Immature natural killer cell (primary cell): ENCODE measurements at places on chromosomes 4 and X. TPM values are rescaled to one million over a fixed set of nuclear protein-coding genes. Genes with fewer than 3 reads are reported as not detected.

- DNase-seq: no peak
These were observed 49.7 kb upstream of the GAB1 start for GRCh38 chr4:143286701-143287571.

Gene TCEAL7
- not detected for polyA plus RNA-seq

Gene L1CAM
- not detected for polyA plus RNA-seq

Gene SPATA4
- not detected for polyA plus RNA-seq

Gene CT55
- not detected for polyA plus RNA-seq

GRCh38 chr4:31375936-31376335 is 655.8 kb downstream of the PCDH7 start:
- DNase-seq: no peak

GRCh38 chr4:99100876-99101275 is 12.3 kb upstream of the ADH5 start:
- no peak for DNase-seq

- no peak for DNase-seq
These were observed 6.6 kb upstream of the CPLX1 start for GRCh38 chr4:832536-832935.

Gene CCKAR
- not detected for polyA plus RNA-seq

DNA sequence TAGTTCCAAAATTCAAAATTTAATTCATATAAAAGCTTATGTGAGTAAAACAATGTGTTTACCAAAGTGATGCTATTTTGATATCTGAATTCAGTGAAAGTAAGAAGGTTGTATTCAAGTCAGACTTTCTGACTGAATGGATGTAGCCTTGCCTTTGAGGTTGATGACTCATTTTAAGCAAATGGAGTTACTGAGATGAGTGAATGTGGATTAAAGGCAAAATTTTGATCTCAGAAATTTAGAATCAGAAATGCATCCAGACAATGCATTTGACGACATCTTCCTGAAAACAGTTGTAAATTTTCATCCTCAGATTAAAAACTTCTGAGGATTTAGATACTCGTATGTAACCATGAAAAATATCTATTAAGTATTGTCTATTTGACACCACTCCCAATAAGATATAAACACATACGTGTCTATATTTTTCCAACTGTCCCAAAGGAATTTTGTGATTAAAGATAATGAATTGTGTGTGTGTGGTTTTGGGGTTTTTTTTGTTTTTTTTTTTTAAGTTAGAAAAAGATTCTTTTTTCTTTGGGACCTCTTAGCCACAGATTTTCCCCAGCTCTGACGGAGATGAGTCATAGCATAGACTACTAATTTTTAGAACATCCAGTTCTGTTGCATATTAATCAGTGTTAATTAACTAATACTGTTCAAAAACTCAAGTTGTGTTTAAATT is 34.4 kb downstream of the NFKB1 start:
- no peak for DNase-seq

- no peak for DNase-seq
These were observed 1314.7 kb downstream of the FSTL5 start for GRCh38 chr4:160848901-160849760.

GRCh38 chrX:136115904-136116297 is 31.4 kb upstream of the FHL1 start:
- DNase-seq: no peak

GRCh38 chr4:6085028-6085690 is 66.9 kb upstream of the C4orf50 start:
- DNase-seq: no peak

DNA sequence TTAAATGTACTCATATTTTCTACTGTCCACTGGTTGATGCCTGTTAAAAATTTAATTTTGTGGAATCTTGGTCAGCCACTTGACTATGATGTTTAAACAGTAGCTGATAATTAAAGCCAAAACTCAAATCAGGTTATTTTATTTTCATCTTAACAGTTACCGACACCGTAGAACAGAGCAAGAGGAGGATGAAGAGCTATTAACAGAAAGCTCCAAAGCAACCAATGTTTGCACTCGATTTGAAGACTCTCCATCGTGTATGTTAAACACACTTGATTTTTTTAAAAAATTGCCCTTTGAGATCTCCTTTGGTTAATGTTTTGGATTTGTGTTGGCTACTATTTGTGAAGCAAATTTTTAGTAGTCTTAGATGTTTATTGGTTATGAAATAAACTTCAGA is 10.7 kb downstream of the SMARCA5 start:
- DNase-seq: no peak

- no peak for DNase-seq
These were observed 210.8 kb upstream of the RASGEF1B start for GRCh38 chr4:81682492-81682891.

GRCh38 chr4:70873216-70873615 is 29.0 kb upstream of the MOB1B start:
- no peak for DNase-seq

Gene CCDC110
- polyA plus RNA-seq: not detected

GRCh38 chrX:124239911-124240310 is 92.5 kb upstream of the TEX13D start:
- DNase-seq: no peak

Gene SRPK3
- not detected for polyA plus RNA-seq

- DNase-seq: no peak
These were observed 2705.8 kb downstream of the PCDH7 start for GRCh38 chr4:33425936-33426335.

DNA sequence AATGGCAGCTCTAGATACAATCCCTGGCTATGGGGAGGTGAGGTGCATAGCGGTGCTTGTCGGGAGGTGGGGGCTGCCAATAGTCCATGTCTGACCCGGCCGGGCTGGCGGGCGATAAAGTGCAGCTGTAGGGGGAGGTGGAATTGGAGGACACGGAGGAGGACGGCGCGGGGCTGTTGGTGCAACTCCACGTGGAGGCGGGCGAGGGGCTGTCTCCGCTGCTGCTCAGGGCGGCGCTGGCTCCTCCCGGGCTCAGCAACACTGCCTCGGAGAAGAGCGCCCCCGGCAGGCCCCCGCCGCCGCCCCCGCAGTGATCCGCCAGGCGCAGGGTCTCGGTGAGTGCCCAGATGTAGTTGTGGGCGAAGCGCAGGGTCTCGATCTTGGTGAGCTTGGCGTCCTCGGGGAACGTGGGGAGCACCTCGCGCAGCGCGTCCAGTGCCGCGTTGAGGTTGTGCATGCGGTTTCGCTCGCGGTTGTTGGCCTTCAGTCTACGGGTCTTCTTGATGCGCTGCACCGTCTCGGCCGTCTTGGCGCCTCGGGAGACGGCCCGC is 1.3 kb downstream of the NEUROG2 start:
- no peak for DNase-seq

Gene TRPC3
- polyA plus RNA-seq: 0.15 TPM

GRCh38 chr4:13386405-13387107 is 97.6 kb downstream of the RAB28 start:
- DNase-seq: no peak

DNA sequence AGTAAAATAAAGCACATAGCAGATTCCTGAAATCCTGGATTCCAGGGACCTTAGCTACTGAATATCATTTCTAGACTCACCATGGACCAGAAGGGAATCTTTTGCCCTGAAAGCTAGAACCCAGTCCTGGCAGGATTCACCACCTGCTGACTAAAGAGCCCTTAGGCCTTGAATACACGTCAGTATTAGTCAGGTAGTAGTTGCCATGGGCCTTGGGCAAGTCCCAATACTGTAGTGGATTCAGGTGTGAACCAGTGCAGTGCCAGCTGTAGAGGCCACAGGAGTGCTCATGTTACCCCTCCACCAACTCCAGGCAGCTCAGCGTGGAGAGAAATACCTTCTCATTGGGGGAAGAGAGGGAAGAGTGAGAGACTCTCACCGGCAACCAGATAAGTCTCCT is 64.1 kb upstream of the UBQLN2 start:
- no peak for DNase-seq

Gene RGS12
- polyA plus RNA-seq: 2.5 TPM
